GM23338 (cell line): ENCODE measurements at places on chromosomes 2 and 18.
A peak's percentile ranks its signal among the peaks of the same experiment; 100 is the strongest.

DNA sequence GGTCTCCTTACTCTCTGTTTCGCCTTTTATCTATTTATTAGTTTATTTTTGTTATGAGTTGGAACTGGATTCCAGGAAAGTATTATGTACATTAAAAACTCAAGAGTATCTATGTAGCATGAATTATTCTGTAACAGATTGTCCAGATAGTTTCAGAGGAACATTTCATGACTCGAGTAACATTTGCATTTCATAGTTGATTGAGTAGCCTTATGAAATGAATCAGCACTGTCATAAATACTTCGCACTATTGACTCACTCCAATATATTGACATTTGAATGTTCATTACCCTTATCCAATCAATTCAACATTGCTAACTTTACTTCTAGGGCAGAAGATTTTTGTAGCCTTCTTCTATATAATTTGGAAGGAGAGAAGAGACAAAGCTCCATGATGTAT, 11.3 kb upstream of the VRK2 start:
- DNase-seq, result no peak

GRCh38 chr2:33021542-33022227, 74.9 kb downstream of the LTBP1 start:
- DNase-seq, result peak; percentile 31

- DNase-seq, result peak; percentile 3
These were observed 48.4 kb downstream of the TANK start for GRCh38 chr2:161208527-161209139.

GRCh38 chr2:84964406-84965191, 6.4 kb upstream of the KCMF1 start:
- no peak for DNase-seq

DNA sequence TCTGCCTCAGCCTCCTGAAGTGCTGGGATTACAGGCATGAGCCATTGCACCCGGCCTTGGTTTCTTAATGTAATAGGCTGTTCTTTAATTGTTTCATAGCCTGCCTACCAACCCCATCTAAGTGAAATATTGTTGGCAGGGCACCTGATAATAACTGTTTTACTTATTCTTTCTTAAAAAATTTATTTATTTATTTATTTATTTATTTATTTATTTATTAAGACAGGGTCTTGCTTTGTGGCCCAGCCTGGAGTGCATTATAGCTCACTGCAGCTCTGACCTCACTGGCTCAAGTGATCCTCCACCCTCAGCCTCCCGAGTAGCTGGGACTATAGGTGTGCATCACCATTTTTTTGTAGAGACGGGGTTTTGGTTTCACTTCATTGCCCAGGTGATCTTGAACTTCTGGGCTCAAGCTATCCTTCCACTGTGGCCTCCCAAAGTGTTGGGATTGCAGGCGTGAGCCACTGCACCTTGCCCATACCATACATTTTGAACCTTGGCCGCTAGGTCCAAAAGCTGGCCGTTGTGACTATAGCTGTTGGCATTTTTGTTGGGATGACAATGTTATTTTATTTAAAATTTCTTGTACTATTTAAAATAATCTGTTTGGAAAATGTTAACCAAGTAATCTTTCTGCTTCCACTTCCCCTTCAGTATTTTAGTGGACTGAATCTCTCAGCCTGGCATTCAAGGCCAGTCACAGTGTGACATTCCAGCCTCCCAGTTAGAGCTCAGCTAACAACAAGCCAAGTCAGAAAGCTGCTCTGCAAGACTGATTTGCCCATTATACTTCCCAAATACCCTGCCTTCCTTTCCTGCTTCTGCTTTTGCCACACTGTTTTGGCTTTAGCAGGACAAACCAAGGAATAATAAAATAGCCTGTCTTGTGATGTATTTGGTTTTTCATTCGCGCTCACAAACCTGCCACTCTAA, 52.4 kb downstream of the BABAM2 start:
- DNase-seq, result peak; percentile 15

DNA sequence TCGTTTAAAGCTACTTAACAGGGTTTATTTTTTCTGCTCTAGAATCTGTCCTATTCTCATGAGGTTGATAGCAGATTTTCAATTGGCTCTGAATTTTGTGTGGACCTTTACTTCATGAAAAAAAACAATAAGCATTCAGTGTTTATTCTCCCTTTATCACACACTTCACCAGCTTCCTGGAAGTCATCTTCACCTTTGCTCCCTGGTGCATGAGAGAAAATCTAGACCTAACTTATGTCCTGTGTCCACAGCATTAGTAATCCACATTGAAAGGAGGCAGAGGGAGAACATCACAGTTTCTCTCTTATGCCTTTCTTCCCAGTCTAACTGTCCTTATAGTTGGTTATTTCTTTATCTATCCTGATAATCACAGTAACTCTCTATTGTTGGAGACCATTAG, 316.1 kb downstream of the PTH2R start:
- DNase-seq, result no peak

DNA sequence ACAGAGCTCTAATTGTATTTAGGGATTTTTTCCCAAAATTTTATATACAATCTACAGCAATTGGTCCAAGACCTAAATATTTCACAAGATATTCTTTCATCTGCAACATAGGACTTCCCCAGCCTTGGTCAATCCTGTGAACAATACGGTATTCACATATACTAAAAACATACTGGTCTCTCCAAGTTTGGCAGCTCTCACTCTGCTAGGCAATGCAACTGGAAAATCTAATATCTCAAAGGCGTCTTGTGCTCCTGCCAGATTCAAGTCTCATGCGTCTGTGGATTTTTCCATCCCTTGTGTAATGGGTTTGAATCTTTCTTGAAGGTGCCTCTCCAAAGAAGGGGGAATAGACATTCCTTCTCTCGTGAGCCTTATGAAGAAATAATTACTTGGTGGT, 27.4 kb upstream of the MBOAT2 start:
- DNase-seq, result no peak

DNA sequence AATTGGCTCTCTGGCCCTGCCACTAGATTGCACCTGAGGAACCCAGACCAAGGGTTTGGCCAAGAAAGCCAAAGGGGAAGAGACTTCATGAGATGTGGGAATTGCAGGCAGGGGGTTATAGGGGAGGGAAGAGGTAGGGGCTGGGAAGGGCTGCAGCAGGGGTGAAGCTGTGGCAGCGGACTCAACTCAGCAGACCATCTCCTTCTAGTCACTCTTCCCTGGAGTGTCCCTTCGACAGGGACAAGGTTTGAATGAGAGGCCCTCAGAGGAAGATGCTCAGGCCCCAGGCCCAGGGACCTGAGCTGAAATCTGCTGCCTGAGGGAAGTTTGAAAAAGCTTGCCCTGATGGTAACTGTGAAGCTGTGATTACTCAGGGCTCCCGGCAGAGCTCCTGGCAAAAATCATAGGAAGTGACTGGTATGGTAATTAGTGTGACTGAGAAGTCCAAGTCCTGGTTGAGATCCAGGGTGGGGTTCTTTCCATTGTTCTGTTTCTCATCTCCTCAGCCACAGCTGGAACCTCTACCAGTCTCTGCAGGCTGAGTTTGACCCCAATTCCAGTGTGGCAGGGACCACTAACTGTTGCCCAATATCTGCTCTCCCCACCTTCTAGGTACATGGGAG, 300.9 kb downstream of the CYP26B1 start:
- no peak for DNase-seq

DNA sequence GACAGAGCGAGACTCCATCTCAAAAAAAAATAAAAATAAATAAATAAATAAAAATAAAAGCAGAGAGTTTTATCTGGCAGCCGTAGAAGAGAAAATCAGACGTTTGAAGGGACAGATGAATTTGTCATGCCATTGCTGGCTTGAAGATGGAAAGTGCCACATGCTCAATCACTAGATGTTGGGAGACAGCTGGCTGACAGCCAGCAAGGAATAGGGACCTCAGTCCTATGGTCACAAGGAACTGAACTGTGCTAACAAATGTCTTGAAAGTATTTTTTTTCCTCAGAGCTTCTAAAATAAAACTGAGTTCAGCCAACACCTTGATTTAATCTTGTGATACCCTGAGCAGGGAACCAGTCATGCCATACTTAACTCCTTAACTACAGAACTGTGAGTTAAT, 65.4 kb downstream of the DTNA start:
- DNase-seq, result no peak

GRCh38 chr2:113148606-113149552, 21.5 kb downstream of the IL1RN start:
- no peak for DNase-seq

DNA sequence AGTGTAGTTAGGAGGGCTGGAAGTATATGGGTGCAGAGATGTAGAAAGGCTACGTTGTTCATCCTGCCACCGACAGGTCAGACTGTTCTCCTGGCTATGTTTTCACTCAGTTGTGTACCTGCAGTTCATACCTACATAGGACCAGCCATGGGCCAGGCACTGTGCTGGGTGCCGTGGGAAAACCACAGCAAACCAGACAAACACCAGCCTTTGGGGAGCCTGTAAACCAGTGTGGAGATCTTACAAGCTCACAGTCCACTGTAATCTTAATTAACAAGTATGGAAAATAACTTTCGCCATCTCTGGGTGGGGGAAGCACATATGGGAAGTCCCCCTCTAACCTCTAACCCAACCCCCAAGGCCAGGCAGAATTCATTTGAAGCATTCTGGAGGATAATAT, 12.7 kb downstream of the NCK2 start:
- DNase-seq, result no peak

- no peak for DNase-seq
These were observed 80.9 kb upstream of the POU3F3 start for GRCh38 chr2:104772996-104773395.

DNA sequence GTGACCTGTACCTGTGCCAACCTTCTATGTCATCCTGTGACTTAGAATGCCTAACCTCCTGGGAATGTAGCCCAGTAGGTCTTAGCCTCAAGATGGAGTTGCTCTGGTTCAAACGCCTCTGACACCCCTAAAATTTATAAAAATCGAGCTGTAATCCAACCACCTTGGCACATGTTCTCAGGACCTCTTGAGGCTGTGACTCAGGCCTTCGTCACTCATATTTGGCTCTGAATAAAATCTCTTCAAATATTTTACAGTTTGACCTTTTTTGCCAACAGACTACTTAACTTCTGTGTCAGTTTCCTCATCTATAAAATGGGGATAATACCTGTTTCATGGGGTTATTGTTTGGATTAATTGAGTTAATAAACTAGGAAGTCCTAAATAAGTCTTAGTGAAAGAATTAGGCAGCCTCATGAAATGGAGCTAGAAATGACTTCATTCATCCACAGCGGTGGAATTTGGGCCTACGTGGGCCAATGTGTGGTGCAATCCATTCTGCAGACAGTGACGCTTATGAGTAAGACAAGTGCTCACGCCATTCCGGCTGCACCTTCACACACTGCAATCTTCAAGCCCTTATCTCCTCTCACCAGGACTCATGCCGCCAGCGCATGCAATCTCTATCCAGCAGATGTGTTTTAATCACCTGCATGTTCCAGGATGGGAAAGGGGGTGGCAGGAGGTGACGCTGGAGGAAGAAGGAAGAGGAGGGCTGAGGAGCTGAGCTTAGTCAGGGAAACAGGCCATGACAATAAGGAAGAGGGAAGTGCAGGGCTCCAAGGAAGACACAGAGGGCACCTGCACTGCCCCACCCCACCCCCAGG, 2.0 kb upstream of the UBE2F start:
- no peak for DNase-seq

- no peak for DNase-seq
These were observed 248.7 kb downstream of the RNF152 start for GRCh38 chr18:61643884-61644647.

DNA sequence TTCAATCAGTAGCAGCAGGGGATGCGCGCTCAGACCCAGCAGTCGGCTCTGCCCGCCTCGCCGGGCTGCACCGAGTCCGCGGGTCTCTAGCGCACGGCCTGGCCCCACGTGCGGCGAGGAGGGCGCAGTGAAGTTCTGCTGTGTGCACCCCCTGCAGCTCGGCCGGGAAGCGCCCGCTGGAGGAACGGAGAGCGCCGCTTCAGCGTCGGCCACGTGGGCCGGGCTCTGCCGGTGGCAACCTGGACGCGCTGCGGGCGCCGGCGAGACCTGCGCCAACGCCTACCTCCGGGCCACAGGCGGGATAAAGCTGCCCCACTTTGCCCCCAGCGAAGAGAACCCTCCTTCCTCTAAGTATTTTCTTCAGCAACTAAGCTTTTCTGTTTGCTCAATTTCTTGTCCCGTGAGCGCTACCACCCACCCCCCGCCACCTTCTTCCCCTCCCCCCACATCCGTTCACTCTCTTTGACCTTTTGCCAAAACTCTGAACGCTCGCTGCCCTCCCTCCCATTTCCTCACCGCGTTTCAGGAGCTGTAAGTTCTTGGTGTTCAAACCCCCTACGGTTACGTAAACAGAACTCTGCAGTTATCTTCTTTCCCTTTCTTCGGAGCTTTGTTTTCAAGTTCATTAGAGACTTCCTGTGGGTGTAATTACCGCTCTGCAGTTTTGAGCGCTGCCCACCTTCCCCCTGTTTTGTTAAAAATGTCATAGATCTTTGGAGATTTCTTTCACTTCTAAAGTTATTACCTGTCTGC, 42.6 kb upstream of the EDAR start:
- peak; percentile 67 for DNase-seq

- no peak for DNase-seq
These were observed 344.5 kb downstream of the LRATD1 start for GRCh38 chr2:14977021-14977420.

GRCh38 chr2:11406267-11406957, 59.5 kb downstream of the E2F6 start:
- no peak for DNase-seq

- DNase-seq, result peak; percentile 88
These were observed at the start of gene MOCOS for GRCh38 chr18:36187193-36187825. Gene MOCOS, plus strand, starts transcription at chr18:36187497. Its CDS starts 43 bp downstream, at chr18:36187540.

- peak; percentile 20 for DNase-seq
These were observed 435 bp downstream of the IFT172 start for GRCh38 chr2:27489118-27489497.

DNA sequence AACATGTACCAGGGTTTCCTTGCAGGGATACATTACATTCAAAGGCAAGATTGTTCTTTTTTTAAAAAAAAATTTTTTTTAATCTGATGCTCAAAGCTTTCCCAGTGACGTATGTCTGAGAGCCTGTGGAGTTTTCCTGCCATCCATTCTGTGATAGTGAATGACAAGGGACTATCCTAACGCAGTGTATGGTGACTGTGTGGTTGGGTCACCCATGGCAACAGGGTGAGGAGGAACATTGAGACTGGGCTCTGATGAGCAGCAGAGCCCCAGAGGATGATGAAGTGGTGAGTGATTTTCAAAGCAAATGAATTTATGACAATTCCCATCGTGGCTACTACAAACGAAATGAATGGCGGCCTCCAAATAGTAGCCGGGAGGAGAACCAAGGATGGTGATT, 28.6 kb upstream of the CTAGE1 start:
- DNase-seq, result no peak

DNA sequence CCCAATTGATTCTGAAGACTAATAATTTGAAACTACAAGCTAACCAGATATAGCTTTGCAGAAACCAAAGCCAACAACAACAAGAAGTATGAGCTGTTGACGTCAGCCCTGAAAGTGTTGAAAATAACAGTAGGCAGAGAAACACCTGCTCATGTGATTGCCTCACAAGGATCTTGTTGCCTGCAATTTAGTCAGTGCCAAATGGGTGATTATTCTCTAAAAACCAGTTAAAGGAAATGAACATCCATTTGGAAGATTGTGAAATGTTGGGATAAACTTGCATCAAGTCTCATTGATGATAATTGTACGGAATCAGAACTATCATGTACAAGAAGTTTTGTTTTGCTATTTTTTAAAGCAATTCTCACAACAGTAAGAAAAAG, 2.8 kb downstream of the CYTIP start:
- no peak for DNase-seq
